ENCODE measurements at places on chromosomes 3 and 15.

GRCh38 chr15:34126522-34126921 lies 24.6 kb downstream of the PGBD4 start:
- no peak for DNase-seq

DNA sequence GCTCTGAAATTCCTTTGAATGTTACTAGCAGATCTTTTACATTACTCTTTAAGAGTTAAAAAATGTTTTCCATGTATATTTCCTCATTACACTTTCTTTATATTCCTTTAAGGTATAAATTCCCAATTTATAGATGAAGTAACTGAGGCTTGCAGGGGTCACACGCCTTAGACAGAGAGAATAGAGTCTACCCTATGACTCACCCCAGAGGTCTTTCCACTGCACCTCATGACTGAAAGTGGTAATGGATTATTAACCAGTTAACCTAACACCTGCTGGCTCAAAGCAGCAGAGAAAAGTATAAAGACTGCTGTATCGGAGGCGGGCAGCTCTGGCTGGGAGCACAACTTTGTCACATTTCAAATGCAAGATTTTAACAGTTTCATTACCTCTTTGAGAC lies 37.7 kb downstream of the LDHAL6B start:
- DNase-seq, result no peak

DNA sequence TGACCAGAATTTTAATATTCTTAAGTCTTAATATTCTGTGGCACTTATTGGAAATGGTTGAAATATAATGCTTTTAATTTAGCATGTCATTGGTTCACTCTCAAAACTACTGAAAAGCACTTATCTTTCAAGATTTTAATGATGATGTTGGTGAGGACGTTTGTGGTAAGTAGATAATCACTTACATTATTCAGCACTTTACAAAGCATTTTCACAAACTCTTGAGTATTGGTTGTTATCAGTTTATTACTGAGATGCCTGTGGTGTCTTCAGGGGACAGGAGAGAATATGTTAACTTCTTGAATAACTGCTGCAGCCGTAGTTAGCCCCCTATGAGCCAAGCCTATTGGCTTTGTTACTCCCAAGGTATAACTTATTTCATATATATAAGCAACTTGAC lies 15.2 kb downstream of the TGFBR2 start:
- no peak for DNase-seq

GRCh38 chr15:69719527-69720240 lies 267.1 kb downstream of the RPLP1 start:
- DNase-seq, result peak; percentile 78

GRCh38 chr3:61894988-61895935 lies 333.9 kb downstream of the PTPRG start:
- peak; percentile 85 for DNase-seq

- no peak for DNase-seq
Measured at GRCh38 chr3:11379238-11379823, 107.1 kb downstream of the ATG7 start.

GRCh38 chr3:184248454-184249411 lies at the start of gene ALG3:
Gene ALG3 (minus strand): TSS chr3:184248962. CDS start chr3:184248940, 22 bp downstream.
- DNase-seq, result peak; percentile 90

GRCh38 chr3:36926292-36926897 lies 18.5 kb downstream of the TRANK1 start:
- no peak for DNase-seq

DNA sequence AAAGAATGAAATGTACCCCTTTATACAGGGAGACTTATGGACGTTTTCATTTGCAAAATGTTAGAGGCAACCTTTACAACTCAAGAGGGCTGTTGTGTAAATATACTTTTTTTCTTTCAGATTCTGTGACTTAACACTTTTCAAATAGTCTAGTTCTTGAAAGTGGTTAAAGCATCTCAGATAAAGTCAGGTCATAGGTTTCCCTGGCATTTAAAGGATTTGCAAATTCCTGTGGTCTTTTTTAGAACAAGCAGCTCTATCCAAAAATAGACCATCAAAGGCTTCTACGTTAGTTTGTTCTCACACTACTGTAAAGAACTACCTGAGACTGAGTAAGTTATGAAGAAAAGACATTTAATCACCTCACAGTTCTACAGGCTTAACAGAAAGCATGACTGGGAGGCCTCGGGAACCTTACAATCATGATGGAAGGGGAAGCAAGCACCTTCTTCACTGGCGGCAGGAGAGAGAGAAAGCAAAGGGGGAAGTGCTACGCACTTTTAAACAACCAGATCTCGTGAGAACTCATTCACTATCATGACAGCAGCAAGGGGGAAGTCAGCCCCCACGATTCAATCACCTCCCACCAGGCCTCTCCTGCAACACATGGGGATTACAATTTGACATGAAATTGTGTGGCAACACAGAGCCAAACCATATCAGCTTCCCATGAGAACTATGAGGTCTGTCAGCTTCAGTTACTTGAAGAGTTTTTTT lies 23.3 kb upstream of the GABRR3 start:
- no peak for DNase-seq
